ENCODE measurements at places on chromosomes 4 and X.

GRCh38 chr4:151114986-151115385 is 15.6 kb downstream of the RPS3A start:
- no peak for DNase-seq

GRCh38 chrX:29491659-29492058 is 723.7 kb upstream of the MAGEB2 start:
- DNase-seq, result no peak

GRCh38 chr4:122326908-122327307 is 51.9 kb upstream of the ADAD1 start:
- DNase-seq, result no peak

DNA sequence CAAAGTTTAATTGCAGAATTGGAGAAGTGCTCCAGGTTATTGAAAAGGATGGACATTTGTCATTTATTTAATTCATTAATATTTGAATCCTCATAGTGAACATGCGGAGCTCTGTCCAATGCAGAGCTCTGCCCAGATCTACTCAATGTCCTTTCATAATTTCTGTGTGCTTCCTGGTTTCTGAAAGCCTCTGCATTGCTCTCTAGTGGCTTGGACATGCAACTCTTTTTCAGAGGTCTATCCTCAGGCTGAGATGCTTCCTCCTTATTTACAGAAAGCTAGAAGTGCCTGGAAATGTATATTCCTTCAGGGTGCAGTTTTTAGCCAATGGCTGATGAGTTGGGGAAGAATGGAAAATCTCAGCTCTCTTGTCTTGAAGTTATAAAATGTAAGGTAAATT is 786.1 kb upstream of the AADAT start:
- DNase-seq, result no peak

GRCh38 chrX:19514791-19515614 is at the start of gene MAP3K15:
Gene MAP3K15, minus strand, starts transcription at chrX:19515508. Its CDS starts 247 bp downstream, at chrX:19515261.
- no peak for DNase-seq

DNA sequence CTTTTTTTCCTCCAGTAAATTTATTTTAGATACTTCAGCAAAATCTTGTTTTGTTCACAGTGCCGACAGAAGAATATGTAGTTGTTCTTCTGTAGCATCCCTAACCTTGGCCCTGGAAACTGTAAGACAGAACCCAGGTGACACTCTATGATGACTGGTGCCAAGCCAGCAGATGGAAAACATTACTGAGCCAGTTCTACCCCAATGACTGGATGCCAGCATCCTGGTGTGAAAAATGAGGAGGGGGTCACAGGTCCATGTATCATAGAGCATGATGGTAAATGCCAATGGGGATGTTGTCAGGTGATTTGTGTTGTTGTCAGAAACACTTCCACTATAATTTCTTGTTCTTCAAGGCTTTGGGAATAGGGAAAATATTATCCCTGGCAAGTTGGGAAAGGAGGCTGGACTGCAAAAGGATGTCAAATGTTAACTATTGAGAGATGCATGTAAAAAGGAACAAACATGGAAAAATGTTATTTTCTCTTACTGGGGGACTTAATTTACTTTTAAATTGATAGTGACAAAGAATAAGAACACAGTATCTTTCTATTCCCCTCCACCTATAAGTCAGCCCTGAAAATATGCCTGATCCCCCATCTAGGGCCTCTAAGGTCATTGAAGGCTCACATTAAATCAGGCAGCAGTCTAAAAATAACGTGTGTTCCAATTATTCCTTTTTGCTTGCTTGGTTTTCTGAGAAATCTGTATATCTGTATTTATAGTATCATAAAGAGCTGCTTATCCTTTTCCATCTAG is 159.8 kb downstream of the RASL11B start:
- DNase-seq, result no peak

- no peak for DNase-seq
Observed at GRCh38 chr4:8525383-8526120, 54.6 kb upstream of the GPR78 start.
